Memory B cell (primary cell): ENCODE measurements at places on chromosomes 2 and 18.
A peak's percentile ranks its signal among the peaks of the same experiment; 100 is the strongest.

GRCh38 chr2:162067596-162067995, 6.4 kb downstream of the DPP4 start:
- H3K36me3 ChIP-seq: no peaks in the 10 kb centered on the region
- H3K27ac ChIP-seq: no peak overlapping the region
- H3K4me3 ChIP-seq: no peak overlapping the region
- peaks cover 15% of the 10 kb centered on the region for H3K4me1 ChIP-seq

GRCh38 chr2:41989501-41990180, 58.2 kb upstream of the PKDCC start:
- H3K36me3 ChIP-seq: peaks cover 1% of the 10 kb centered on the region
- DNase-seq: no peak
- H3K4me1 ChIP-seq: no peaks in the 10 kb centered on the region
- H3K27me3 ChIP-seq: peaks cover 28% of the 10 kb centered on the region
- H3K27ac ChIP-seq: no peak overlapping the region

DNA sequence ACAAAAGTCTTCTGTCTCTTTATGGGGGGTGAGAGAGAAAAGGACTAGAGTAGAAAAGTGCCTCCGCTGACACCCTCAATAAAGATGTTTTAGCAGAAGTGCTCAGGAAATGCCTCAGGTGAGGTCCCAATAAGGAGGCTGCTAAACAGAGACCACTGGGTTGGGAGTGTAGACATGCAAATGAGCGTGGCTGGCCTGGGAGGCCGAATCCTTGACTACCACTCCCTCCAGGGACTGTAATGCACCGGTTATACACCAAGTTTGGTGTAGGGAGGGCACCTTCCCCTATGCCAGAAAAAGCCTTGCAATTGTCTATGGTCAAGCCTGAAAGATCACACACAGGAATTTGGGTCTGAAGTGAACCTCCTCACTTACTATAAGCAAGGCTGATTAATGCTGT, 1.8 kb downstream of the TMX3 start:
- peaks cover 12% of the 10 kb centered on the region for H3K36me3 ChIP-seq
- H3K4me3 ChIP-seq: peak overlapping the region; percentile 67
- H3K4me1 ChIP-seq: peaks cover 22% of the 10 kb centered on the region

GRCh38 chr2:216770717-216771116, 75.4 kb upstream of the IGFBP5 start:
- H3K4me1 ChIP-seq: no peaks in the 10 kb centered on the region
- no peak for DNase-seq
- no peak overlapping the region for H3K4me3 ChIP-seq
- H3K27ac ChIP-seq: no peak overlapping the region

- peaks cover 10% of the 10 kb centered on the region for H3K36me3 ChIP-seq
- H3K27ac ChIP-seq: peak overlapping the region; percentile 45
- H3K4me3 ChIP-seq: no peak overlapping the region
- no peaks in the 10 kb centered on the region for H3K27me3 ChIP-seq
Observed at GRCh38 chr2:207459990-207460757, 69.6 kb upstream of the CREB1 start.

GRCh38 chr2:176398243-176399073, 129.2 kb downstream of the MTX2 start:
- H3K27me3 ChIP-seq: peaks cover 1% of the 10 kb centered on the region
- no peak for DNase-seq
- H3K27ac ChIP-seq: no peak overlapping the region
- no peaks in the 10 kb centered on the region for H3K4me1 ChIP-seq
- no peaks in the 10 kb centered on the region for H3K36me3 ChIP-seq

DNA sequence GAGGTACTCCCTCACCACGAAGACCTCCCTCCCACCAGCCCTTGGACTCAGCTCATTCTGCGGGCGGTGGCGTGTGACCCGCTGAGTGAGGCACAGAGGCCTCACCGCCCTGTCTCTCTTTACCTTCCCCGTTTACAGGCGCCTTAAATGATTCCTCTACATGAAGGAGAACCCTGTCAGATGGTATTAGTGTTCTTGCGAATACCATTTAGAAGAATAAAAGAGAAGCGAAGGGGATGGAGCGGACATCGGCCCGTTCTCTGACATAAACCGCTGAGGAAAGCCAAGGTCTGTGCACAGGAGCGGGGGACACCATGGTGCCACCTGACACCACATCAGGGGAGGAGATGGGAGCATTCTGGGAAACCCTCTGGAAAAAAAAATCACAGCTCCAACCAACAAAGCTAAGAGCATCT, 179.8 kb downstream of the HDAC4 start:
- H3K4me1 ChIP-seq: peaks cover 33% of the 10 kb centered on the region
- no peaks in the 10 kb centered on the region for H3K27me3 ChIP-seq
- H3K36me3 ChIP-seq: no peaks in the 10 kb centered on the region
- no peak overlapping the region for H3K27ac ChIP-seq
- H3K4me3 ChIP-seq: no peak overlapping the region

- H3K36me3 ChIP-seq: no peaks in the 10 kb centered on the region
- H3K4me1 ChIP-seq: no peaks in the 10 kb centered on the region
- H3K27me3 ChIP-seq: peaks cover 3% of the 10 kb centered on the region
- no peak overlapping the region for H3K4me3 ChIP-seq
Observed at GRCh38 chr2:78999406-78999805, 26.1 kb upstream of the REG3G start.

GRCh38 chr2:226649871-226650660, 149.6 kb downstream of the IRS1 start:
- peaks cover 22% of the 10 kb centered on the region for H3K27me3 ChIP-seq
- no peaks in the 10 kb centered on the region for H3K4me1 ChIP-seq
- H3K4me3 ChIP-seq: no peak overlapping the region
- no peak for DNase-seq
- H3K27ac ChIP-seq: no peak overlapping the region

DNA sequence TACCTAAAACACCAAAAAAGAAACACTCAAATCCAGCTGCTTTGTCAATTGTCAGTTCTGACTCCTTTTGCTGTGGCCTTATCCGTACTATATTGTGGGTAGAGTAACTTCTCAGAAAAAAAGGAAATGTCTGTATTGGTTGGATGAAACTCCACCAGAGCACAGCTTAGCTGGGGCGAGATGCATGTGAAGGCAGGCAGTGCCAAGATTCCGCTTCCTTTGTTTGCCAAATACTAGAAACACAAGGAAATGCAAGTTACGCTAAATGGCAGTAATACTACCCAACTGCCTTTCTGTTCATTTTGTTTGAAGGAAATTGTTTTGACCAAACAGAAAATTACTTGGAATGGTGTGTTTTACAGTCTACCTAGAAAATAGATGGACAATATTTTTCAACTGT, 10.0 kb downstream of the KLF11 start:
- H3K4me1 ChIP-seq: peaks cover 8% of the 10 kb centered on the region
- no peak overlapping the region for H3K4me3 ChIP-seq
- H3K36me3 ChIP-seq: peaks cover 20% of the 10 kb centered on the region
- H3K27ac ChIP-seq: no peak overlapping the region
- no peak for DNase-seq

- DNase-seq: no peak
- no peaks in the 10 kb centered on the region for H3K27me3 ChIP-seq
- H3K27ac ChIP-seq: no peak overlapping the region
- no peaks in the 10 kb centered on the region for H3K36me3 ChIP-seq
- H3K4me1 ChIP-seq: no peaks in the 10 kb centered on the region
- no peak overlapping the region for H3K4me3 ChIP-seq
Observed at GRCh38 chr18:31454066-31454708, 6.6 kb downstream of the DSG3 start.

- no peak for DNase-seq
- no peaks in the 10 kb centered on the region for H3K4me1 ChIP-seq
Observed at GRCh38 chr2:220263300-220263699, 635.9 kb downstream of the SLC4A3 start.

DNA sequence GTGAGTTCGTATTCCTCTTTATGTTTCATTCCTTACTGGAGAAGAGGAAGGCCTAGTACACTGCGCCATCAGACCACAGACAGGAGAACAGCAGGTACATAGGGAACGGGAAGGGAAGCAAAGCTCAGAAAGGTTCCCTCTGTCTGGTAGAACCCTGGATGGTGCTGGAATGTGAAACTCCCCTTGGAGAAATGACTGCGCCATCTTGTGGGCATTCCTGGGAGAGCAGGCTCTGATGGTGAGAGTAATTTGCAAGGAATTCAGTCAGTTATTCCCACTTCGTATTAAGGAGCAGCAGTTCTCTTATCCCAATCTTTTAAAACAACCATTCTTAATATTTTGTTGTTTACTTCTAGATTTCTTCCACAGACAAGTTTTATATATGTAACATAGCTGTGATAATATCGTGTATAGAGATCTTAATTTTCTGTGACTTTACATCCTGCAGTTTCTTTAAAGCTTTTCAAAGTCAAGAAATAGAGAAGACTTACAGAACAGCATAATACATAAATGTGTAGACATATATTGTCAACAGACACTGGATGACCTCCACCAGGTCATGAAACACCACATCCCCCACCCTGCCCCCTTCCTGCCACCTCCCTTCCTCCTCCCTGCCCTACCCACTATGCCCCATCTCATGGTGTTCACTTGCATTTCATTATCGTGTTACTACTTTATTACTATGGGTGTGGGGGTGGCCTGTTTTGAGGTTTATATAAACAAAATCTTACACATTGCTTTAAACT, 83.9 kb downstream of the ARHGEF4 start:
- H3K4me1 ChIP-seq: no peaks in the 10 kb centered on the region
- peak; percentile 20 for DNase-seq
- no peak overlapping the region for H3K4me3 ChIP-seq
- H3K27ac ChIP-seq: no peak overlapping the region
- H3K36me3 ChIP-seq: no peaks in the 10 kb centered on the region
- peaks cover 3% of the 10 kb centered on the region for H3K27me3 ChIP-seq

GRCh38 chr2:11904029-11904428, 157.6 kb downstream of the LPIN1 start:
- no peaks in the 10 kb centered on the region for H3K36me3 ChIP-seq
- no peaks in the 10 kb centered on the region for H3K27me3 ChIP-seq
- H3K4me3 ChIP-seq: no peak overlapping the region
- peak overlapping the region; percentile 38 for H3K27ac ChIP-seq
- peak; percentile 17 for DNase-seq

DNA sequence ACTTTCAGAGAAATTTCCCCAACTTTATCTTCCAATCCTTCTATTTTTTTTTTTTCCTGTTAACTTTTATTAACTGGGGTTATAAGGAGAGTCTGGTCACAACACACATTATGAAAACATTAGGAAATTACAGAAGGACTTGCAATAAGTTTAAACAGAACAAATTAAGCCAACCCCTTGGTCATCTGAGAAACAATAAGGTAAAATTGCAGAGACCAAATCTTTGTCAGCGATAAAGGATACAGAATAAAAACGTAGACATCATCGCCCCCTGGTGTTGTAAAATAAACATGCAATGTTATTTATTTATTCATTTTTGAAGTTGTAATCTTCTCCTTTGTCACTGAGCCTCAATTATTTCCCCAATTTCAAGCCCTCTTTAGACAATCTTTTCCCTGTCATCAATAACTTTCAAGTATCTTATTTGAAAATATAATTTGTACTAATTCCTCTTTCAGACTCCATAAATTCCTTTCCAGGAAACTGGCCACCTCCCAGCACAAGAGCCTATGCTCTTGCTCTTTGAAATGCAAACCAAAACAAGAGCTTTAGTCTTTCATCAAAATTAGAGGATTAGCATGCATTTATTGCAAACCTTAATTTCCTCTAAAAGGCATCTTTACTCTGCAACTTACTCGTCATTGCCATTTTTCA, 19.5 kb downstream of the G6PC2 start:
- no peaks in the 10 kb centered on the region for H3K4me1 ChIP-seq
- no peak overlapping the region for H3K4me3 ChIP-seq
- peaks cover 2% of the 10 kb centered on the region for H3K27me3 ChIP-seq
- peak; percentile 1 for DNase-seq

GRCh38 chr2:118641711-118642110, 205.7 kb downstream of the EN1 start:
- DNase-seq: no peak
- H3K36me3 ChIP-seq: no peaks in the 10 kb centered on the region
- H3K4me3 ChIP-seq: no peak overlapping the region
- no peaks in the 10 kb centered on the region for H3K4me1 ChIP-seq

GRCh38 chr2:102686479-102687439, 67.4 kb downstream of the SLC9A2 start:
- no peak overlapping the region for H3K4me3 ChIP-seq
- H3K27ac ChIP-seq: no peak overlapping the region
- H3K36me3 ChIP-seq: no peaks in the 10 kb centered on the region

DNA sequence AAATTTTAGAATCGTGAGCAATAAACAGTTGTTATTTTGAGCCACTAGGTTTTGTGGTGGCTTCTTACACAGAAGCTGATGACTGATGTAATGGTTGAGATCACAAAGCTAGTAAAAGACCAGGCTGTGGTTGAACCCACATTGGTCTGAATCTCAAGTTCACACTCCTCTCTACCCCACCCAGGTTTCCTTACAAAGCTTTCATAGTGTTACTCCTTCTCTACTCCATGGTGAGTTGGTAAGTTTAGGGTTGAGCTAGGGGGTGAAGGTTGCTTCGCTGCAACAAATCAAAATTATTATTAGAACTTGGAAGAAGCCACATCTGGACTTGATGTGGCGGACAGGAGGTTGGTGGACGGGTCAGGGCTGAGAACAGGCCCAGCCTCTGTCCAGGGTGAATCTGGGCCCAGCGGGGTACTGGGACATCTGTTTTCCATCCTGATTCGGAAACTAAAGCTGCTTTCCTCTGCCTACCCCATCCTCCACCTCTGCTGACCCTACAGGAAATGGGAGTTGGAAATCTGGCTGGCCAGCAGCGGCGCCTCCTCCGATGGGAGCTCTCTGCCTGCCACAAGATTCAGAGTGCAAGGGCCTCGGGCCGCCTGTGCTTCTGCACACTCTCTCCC, 86.3 kb downstream of the ZFP36L2 start:
- H3K36me3 ChIP-seq: no peaks in the 10 kb centered on the region
- no peak for DNase-seq
- H3K4me1 ChIP-seq: peaks cover 41% of the 10 kb centered on the region
- H3K27me3 ChIP-seq: no peaks in the 10 kb centered on the region

DNA sequence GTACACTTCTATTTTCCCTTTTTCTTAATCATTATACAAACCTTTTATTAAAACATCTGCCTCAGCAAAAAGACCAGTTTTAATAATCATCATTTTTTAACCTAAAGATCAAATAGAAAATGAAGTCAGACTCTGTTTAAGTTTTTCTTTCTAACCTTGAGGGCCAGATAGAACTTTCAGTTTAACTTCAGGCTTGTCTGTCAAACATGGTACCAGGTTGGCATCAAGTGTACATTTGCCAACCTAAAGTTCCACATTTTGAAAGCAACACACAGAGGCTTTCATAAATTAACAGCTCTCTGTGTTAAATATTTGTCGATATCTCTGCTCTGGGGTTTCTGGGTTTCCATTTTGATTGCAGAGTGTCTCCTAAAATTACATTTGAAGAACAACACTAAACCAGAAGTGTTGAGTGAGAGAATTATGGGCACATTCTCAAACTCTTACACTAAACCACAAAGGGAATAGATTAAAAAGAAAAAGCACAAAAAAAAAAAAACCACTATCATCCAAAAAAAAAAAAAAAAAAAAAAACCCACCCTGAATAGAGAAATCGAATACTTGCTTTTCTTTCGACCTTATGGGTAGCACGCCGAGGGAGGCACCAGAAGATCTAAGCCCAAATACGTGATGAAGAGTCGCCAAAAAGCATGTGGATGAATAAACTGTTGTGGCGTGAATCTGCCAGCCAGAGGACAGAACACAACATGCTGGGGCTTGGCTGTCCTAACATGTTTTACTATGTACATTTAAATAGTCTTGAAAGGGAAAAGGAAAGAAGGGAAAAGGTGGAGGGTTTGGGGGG, 166.2 kb downstream of the TCF4 start:
- DNase-seq: no peak
- H3K4me1 ChIP-seq: peaks cover 34% of the 10 kb centered on the region
- peaks cover 8% of the 10 kb centered on the region for H3K27me3 ChIP-seq
- H3K36me3 ChIP-seq: no peaks in the 10 kb centered on the region

GRCh38 chr2:98280376-98281102, 65.7 kb upstream of the CNGA3 start:
- no peaks in the 10 kb centered on the region for H3K36me3 ChIP-seq
- no peak overlapping the region for H3K4me3 ChIP-seq
- no peak overlapping the region for H3K27ac ChIP-seq
- H3K27me3 ChIP-seq: peaks cover 14% of the 10 kb centered on the region
- DNase-seq: no peak
